Tibial nerve (tissue), 4 donors: ENCODE measurements at places on chromosomes 1 and 21. TPM values are rescaled to one million over a fixed set of nuclear protein-coding genes. Genes with fewer than 3 reads are reported as not detected.

GRCh38 chr1:193661385-193661784 is 475.0 kb upstream of the B3GALT2 start:
- no peak overlapping the region for H3K27ac ChIP-seq
- H3K4me1 ChIP-seq: no peaks in the 10 kb centered on the region
- no peak for DNase-seq
- H3K27me3 ChIP-seq: no peaks in the 10 kb centered on the region
- no peaks in the 10 kb centered on the region for H3K36me3 ChIP-seq

SMIM1 gene
- total RNA-seq: not detected

ANGEL2 gene
- total RNA-seq: 68.2 TPM

DNA sequence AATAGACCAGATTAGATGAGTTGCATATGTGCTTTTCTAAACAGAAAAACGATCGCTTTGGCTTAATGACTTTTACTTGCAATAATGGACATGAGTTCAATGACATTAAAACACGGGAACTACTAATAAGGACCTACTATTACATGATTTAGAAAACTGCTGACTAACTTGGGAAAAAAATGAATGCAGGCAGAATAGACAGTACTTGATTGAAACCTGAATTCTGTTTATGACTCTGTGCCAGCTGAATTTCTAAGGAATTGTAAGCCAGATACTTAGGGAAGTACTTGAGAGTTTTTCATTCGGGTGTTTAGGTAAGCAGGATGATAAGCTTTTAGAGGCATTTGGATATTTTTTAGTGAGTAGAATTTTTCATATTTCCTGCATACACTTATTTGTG is 12.0 kb downstream of the ADGRL2 start:
- DNase-seq: no peak
- no peaks in the 10 kb centered on the region for H3K36me3 ChIP-seq
- no peaks in the 10 kb centered on the region for H3K27me3 ChIP-seq
- H3K27ac ChIP-seq: no peak overlapping the region
- H3K4me3 ChIP-seq: no peak overlapping the region

CD5L gene
- not detected for total RNA-seq

GRCh38 chr1:99755664-99756063 is 10.8 kb downstream of the FRRS1 start:
- H3K36me3 ChIP-seq: no peaks in the 10 kb centered on the region
- H3K4me1 ChIP-seq: no peaks in the 10 kb centered on the region
- H3K27me3 ChIP-seq: no peaks in the 10 kb centered on the region
- no peak overlapping the region for H3K4me3 ChIP-seq
- H3K27ac ChIP-seq: no peak overlapping the region

MAP3K21 gene
- total RNA-seq: 1.8 TPM

GRCh38 chr1:54811066-54811465 is 9.9 kb upstream of the TTC22 start:
- no peak overlapping the region for H3K27ac ChIP-seq
- H3K4me1 ChIP-seq: no peaks in the 10 kb centered on the region
- H3K27me3 ChIP-seq: no peaks in the 10 kb centered on the region
- no peak overlapping the region for H3K4me3 ChIP-seq
- DNase-seq: no peak

GRCh38 chr1:20883766-20884165 is 96.7 kb upstream of the HP1BP3 start:
- H3K36me3 ChIP-seq: peaks cover 62% of the 10 kb centered on the region
- no peaks in the 10 kb centered on the region for H3K4me1 ChIP-seq
- DNase-seq: no peak
- H3K27ac ChIP-seq: no peak overlapping the region
- H3K4me3 ChIP-seq: no peak overlapping the region

- H3K4me3 ChIP-seq: no peak overlapping the region
- H3K36me3 ChIP-seq: no peaks in the 10 kb centered on the region
- DNase-seq: no peak
- H3K4me1 ChIP-seq: no peaks in the 10 kb centered on the region
- H3K27ac ChIP-seq: no peak overlapping the region
Measured at GRCh38 chr1:239269706-239270105, 116.7 kb upstream of the CHRM3 start.

CFAP57 gene
- 0.22 TPM for total RNA-seq

ERI3 gene
- total RNA-seq: 65.9 TPM

BRDT gene
- not detected for total RNA-seq

DNA sequence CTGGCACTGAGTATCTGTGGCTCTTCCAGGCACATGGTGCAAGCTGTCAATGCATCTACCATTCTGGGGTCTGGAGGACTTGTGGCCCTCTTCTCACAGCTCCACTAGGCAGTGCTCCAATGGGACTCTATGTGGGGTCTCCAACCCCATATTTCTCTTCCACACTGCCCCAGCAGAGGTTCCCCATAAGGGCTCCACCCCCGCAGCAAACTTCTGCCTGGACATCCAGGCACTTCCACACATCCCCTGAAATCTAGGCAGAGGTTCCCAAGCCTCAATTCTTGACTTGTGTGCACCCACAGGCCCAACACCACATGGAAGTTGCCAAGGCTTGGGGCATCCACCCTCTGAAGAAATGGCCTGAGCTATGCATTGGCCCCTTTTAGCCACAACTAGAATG is 18.8 kb downstream of the ODF2L start:
- no peak for DNase-seq
- H3K4me1 ChIP-seq: no peaks in the 10 kb centered on the region
- no peak overlapping the region for H3K4me3 ChIP-seq
- no peak overlapping the region for H3K27ac ChIP-seq
- H3K27me3 ChIP-seq: no peaks in the 10 kb centered on the region

SH2D2A gene
- 2.9 TPM for total RNA-seq

OR2T35 gene
- not detected for total RNA-seq

GRCh38 chr1:70990469-70991253 is 57.0 kb downstream of the PTGER3 start:
- DNase-seq: no peak
- no peak overlapping the region for H3K27ac ChIP-seq
- no peaks in the 10 kb centered on the region for H3K27me3 ChIP-seq
- no peaks in the 10 kb centered on the region for H3K36me3 ChIP-seq
- no peak overlapping the region for H3K4me3 ChIP-seq
- H3K4me1 ChIP-seq: no peaks in the 10 kb centered on the region

DNA sequence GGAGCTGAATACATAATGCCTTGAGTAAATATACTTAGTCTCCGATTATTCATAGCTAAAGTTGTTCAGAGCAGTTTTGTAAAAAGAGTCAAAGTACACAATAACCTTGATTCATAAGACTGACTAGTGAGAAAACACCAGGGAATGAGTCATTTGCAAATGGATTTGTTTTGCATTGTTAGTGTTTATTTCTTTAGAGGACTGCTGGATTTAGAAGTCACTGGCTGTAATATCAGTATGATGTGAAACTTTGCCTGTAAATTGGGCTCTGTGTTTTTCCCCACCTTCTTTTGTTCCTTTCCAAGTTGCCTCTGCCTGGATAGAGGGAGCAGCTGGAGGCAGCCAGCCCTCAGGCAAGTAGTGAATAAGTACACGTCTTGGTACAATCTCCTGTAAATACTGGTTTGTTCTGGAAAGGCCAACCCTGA is 474.7 kb downstream of the NUF2 start:
- H3K36me3 ChIP-seq: no peaks in the 10 kb centered on the region
- no peak overlapping the region for H3K27ac ChIP-seq

SAMD11 gene
- 2.6 TPM for total RNA-seq

- peaks cover 73% of the 10 kb centered on the region for H3K27me3 ChIP-seq
- H3K27ac ChIP-seq: no peak overlapping the region
- no peak for DNase-seq
- peaks cover 19% of the 10 kb centered on the region for H3K4me1 ChIP-seq
Measured at GRCh38 chr1:1239227-1239613, 7.2 kb downstream of the B3GALT6 start.

DNA sequence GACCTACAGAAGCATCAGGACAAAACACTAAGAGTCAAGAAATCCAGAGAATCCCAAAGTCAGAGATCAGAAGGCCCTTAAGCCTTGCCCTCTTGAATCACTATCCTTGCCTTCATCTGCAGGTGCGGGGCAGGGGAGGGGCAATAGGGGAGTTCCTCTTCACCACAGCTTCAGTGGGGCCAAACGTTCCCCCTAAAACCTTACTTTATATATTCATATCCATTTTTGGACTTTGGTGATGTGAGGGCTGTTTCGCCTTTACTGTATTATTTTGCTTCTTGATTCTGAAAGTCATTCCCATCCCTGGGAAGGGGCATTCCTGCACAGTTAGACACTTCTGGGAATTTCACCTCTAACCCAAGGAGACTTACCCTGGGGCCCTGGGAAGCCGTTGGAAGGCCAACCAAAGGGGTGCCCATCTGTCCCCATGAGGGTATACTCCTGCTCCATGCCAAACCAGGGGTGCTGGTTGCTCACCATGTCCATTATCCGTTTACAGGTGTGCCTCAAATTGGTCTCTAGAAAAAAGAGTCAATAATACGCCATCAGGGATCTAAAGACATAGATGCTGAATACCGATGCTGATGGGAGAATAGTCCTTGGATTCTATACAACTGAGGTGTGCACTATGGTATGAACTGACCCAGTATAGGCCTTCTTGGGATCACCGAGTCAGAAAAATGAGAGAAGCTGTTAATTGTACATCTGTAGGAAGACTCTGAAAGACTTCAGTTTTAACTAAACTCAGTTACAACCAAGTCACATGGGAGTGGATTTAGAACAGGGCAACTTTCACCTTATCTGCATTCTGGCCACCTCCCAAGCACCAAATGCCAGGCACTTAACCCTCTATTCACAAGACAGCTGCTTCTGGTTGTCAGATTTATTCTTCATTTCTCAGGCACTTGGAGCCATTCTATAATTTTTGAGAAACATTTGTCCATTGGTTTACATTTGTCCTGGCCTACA is 5.4 kb downstream of the GLUL start:
- H3K27me3 ChIP-seq: no peaks in the 10 kb centered on the region
- H3K36me3 ChIP-seq: peaks cover 99% of the 10 kb centered on the region
- H3K4me1 ChIP-seq: peaks cover 13% of the 10 kb centered on the region
- no peak for DNase-seq

GRCh38 chr1:192889082-192889481 is 80.2 kb downstream of the RGS2 start:
- no peak for DNase-seq
- no peaks in the 10 kb centered on the region for H3K36me3 ChIP-seq
- H3K27ac ChIP-seq: no peak overlapping the region
- H3K27me3 ChIP-seq: no peaks in the 10 kb centered on the region
